Myocyte (in vitro differentiated cells): ENCODE measurements at places on chromosomes 4 and X. TPM values are rescaled to one million over a fixed set of nuclear protein-coding genes. Genes with fewer than 3 reads are reported as not detected.

ARMCX4 gene
- 0.78 and 0.86 TPM in 2 replicates for total RNA-seq

TMPRSS11A gene
- not detected in 2 replicates for total RNA-seq

MAGEA11 gene
- not detected in 2 replicates for total RNA-seq

FREM3 gene
- not detected in 2 replicates for total RNA-seq

RRH gene
- 0.08 TPM in 1 of 2 replicates, not detected in the other for total RNA-seq

NXF3 gene
- total RNA-seq: 0.26 and 0.75 TPM in 2 replicates
